Foreskin keratinocyte (primary cell): ENCODE measurements at places on chromosomes 3 and 15. TPM values are rescaled to one million over a fixed set of nuclear protein-coding genes. Genes with fewer than 3 reads are reported as not detected.

Gene ERC2
- total RNA-seq = not detected in 2 replicates

Gene AP3B2
- total RNA-seq = 0.31 and 0.63 TPM in 2 replicates

Gene CHRD
- not detected in 2 replicates for total RNA-seq

Gene TPRG1
- 0.24 and 0.42 TPM in 2 replicates for total RNA-seq

Gene CP
- not detected in 2 replicates for total RNA-seq

Gene GP9
- not detected in 2 replicates for total RNA-seq

Gene CERS3
- total RNA-seq = 12.1 and 14.1 TPM in 2 replicates

Gene SLC22A13
- 0.17 and 0.21 TPM in 2 replicates for total RNA-seq

DNA sequence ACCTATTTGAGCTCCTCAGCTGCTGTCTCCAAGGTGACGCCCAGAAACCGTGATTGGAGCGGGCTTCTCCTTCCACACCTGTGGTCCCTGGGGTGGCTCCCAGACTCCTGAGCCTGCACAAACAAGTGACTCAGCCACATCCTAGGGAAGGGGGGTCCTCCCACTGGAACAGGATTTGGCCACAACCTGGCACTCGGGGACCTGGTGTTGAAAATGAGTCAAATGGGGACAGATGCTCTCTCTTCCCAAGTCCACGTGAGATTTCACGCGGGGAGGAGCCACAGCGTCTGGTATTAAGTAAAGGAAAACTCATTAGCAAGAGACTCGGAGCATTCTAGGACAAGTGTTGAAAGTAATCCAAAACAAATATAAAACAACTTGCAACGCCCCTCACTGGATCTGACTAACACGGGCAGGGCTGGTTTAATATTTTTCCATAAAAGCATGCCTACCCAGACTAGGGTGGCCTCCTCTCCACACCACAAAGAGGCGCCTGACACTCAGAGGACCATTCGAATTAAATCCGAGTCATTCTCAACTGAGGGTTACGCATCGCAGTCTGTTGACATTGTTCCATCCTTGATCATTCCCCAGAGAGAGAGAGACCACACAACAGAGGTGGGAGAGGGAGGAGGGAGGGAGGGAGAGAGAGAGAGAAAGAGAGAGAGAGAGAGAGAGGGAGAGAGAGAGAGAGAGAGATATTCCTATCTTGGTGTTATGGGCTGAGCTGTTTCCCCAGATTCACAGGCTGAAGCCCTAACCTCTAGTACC lies 74.4 kb downstream of the MGLL start:
- DNase-seq = peak; percentile 75

GRCh38 chr15:68650901-68651709 lies 72.3 kb downstream of the CORO2B start:
- no peak for DNase-seq

DNA sequence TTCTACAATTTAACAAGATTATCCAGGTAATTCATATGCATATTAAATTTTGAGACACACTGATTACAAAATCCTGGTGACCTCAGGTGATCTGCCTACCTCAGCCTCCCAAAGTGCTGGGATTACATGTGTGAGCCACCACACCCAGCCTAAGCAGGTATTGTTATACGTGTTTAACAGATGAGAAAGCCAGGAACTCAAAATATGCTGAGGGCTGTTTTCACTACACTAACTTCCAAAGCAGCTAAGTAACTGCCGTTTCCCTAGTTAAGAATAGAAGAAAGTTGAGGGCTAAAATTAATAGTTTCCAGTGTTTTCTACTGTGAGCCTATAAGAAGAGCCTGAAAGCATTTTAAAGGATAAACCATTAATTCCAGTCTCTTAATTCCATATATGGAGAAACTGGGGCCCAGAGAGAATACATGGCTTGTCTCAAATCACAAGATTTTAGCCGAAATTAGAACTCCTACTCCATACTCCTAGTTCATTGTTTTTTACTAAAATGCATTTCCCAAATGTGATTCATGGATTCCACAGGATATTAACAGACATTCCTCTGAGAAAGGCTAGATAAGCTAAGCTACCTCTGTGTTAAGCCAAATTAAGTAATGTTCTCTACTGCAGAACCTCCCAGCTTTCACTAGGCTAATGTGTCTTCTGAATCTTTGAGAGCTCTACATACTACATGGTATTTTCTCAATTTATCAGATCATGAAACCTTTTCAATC lies 17.0 kb upstream of the AVEN start:
- DNase-seq = peak; percentile 61

- DNase-seq = no peak
These were observed 182.8 kb upstream of the TOPAZ1 start for GRCh38 chr3:44058868-44059203.

DNA sequence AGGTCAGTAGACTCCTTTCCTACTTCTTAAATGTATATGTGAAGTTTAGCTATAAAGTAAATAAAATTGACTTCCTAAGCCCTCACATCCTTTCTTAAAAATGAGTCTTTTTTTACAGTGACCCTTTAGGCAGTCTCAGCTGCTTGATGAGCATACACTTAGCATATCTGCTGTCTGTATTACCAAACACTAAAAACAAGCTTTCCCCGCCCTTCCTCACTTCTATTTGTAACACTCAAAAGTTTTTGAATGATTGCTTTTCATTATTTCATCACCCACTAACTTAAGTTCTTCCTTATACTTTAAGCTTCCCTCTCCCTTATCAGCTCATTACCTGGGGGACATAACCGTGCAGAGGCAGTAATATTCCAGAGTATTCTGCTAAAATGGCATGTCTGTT lies 89.4 kb downstream of the PLOD2 start:
- DNase-seq = no peak

GRCh38 chr15:78830514-78831228 lies 19.4 kb upstream of the ADAMTS7 start:
- no peak for DNase-seq

GRCh38 chr3:48256557-48256956 lies 15.7 kb downstream of the ZNF589 start:
- no peak for DNase-seq

DNA sequence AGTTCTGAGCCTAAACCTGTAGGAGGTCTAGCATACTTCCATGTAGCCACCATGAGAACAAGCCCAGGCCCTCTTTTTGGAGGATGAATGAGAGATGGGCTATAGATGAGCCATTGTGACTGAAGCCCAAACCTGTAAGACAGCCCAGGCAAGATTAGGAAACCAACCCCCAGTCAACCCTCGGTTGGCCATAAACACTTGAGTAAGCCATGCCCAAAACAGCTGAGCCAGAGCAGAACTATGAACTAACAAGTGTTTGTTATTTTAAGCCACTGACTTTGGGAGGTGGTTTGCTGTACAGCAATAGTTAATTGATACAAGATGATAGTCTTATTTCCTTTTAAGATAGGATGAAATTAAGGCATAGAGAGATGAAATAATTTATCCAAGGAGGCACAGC lies 12.4 kb upstream of the CPNE4 start:
- no peak for DNase-seq

DNA sequence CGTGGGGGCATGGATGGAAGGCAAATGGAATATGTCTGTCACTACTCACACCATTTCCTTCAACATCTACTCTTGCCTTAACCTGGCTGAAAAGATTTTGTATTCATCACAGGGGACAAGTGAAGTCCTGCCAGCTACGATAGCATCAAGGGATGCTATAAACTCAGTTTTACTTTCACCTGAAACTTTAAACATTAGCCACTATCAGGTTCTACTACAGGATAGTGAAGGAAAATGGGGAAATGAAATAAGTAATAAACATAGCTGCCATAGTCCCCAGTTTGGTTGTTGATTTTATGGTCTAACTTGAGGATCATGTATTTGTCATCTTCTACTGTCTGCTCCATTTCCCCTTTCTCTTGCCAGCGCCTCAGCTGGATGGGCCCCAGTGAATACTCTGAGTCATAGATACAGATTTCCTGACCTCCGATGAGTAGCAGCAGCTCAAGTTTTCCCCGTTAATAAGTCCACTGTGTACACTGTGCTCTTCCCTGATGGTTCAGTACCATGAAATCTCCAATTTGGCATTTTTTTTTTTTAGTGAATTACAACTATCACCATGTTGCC lies 338.2 kb upstream of the SLCO3A1 start:
- peak; percentile 75 for DNase-seq

GRCh38 chr3:14317057-14317553 lies 85.3 kb upstream of the SLC6A6 start:
- peak; percentile 53 for DNase-seq

- no peak for DNase-seq
These were observed 12.4 kb upstream of the HHLA2 start for GRCh38 chr3:108283989-108284388.

DNA sequence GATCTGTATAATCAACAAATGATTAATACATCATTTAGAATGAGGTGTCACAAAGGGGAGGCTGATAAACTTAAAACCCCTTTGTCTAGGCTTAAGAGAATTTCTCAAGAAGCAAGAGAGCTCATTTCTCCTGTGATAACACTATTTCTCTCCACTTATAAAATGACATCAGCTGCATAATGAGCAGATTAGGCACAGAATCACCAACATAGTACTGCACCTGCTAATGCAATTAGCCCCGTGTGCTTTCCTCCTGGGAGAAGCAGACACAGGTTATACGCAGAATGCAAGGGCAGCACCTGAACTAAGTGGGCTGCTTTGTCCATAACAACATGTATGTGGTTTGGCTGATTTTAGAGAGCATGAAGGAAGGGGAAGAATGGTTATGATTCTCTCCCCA lies 515.3 kb upstream of the CFAP20DC start:
- DNase-seq = no peak

GRCh38 chr3:136036306-136036705 lies 70.8 kb downstream of the PPP2R3A start:
- no peak for DNase-seq

DNA sequence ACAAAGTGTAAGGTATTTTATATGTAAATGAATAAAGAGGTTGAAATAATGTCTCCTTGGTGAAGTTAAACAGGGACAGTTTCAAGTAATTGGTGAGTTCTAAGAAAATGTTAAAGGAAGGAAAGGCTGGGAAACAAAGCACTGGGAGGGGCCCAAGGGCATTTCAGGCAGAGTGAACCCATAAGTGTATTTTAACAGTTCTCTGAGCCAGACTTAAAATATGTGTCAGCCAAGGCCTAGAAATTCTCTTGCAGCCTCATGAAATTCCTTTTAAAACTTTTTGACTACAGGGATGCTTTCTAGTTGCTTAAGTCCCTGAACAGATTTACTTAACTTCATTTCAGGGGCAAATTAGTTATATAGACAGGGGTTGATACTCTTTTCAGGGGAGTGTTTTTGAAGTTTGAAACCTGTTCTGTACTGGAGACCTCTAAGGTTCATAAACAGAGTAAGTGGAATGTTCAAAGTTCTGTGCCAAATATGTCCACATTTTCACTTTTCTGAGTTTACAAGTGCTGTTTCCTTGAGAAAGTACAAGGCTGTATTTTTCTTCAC lies 77.6 kb downstream of the GALK2 start:
- DNase-seq = no peak

GRCh38 chr3:160022068-160022467 lies 33.4 kb downstream of the IL12A start:
- DNase-seq = no peak

- DNase-seq = no peak
These were observed 257.6 kb upstream of the TLE3 start for GRCh38 chr15:70355275-70355795.

- no peak for DNase-seq
These were observed 43.9 kb upstream of the TMEM158 start for GRCh38 chr3:45269952-45270351.

GRCh38 chr15:40841741-40842140 lies 2.1 kb upstream of the SPINT1 start:
- DNase-seq = no peak

DNA sequence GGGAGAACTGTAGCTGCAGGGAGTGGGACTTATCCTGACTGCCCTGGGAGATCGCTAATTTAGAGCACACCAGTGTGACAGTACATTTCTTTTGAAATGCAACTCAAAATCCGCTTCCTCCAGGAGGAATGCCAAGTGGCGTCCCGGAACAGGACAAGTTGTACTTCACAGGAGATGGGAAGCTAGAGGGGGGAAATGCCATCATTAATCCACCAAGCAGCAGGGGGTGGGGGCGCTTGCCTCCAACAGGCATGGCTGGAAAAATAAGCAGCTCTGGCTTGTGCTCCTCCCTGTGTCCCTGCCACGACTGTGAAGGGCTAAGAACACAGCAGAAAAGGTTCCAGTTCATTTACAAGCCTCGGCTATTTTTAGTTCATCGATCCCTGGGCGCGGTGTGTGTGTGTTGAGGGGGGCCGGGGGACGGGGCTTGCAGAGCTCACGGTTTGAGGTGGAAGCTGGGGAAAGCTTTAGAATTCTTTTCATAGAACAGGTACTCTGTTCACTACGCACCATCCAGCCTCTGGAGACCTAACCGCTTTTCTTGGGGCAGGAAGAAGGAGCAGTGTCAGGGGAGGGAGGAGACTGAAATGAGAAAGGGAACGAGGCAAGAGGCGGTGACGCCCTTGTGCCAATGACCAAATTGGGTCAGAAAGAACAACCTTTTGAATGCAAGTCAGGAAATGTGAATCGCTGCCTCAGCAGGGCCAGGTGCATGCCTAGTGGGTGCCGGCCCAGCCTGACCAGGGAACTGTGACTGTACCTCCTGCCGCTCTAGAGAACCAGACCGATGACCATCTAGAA lies 51.8 kb upstream of the DGKG start:
- peak; percentile 33 for DNase-seq

GRCh38 chr3:187193181-187193580 lies 4.1 kb upstream of the RTP1 start:
- no peak for DNase-seq

DNA sequence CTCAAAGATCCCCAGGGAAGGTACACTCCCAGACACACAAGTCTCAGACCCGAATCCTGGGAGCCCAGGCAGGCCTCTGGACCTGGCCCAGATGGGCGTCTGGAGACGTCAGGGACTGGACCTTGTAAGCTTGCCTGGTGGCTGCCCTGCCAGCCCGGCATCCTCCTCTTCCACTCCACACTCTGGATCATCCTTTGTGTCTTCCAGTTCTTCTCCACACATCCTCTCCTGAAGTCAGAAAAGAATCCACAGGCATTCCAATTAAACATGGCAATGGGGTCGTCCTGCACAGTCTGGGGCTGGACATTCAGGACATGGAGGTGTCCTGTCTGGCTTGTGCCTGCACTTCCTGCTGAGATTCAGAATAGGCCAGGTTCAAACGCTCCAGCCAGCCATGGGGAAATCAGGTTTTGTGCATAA lies 208.8 kb upstream of the IGF1R start:
- no peak for DNase-seq

DNA sequence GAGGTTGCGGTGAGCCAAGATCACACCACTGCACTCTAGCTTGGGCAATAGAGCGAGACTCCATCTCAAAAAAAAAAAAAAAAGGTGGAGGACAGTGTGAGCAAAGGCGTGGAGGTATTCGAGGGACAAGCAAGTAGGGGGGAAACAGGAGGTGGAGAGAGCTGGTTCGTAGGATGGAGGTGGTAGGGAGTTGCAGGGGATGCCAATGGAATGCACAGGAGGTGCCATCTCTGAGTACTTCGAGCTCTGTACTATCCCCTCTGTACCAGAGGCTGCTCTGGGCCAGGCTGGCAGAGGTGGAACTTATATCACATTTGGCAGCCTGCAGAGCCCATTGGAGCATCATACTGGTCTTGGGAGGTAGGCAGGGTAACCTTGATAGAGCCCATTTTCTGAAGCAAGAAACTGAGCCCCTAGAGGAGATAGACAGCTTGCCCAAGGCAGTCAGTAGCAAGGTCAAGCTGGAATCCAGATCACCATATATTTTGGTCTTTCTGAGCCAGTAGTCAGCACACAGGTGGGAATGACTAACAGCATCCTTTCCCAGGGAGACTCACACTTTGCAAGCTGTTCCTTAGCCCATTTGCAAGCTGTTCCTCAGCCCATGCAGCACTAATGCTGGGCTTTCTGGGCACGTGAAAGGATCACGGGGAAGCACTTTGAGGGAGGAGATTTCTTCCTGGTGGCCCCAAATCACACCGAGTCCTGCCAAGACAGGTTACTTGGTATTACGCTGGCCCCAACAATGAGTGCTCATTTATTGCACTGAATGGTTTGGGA lies 9.2 kb upstream of the CCDC33 start:
- peak; percentile 10 for DNase-seq
